Epithelial cell of esophagus (primary cell): ENCODE measurements at places on chromosomes 7 and 10.

DNA sequence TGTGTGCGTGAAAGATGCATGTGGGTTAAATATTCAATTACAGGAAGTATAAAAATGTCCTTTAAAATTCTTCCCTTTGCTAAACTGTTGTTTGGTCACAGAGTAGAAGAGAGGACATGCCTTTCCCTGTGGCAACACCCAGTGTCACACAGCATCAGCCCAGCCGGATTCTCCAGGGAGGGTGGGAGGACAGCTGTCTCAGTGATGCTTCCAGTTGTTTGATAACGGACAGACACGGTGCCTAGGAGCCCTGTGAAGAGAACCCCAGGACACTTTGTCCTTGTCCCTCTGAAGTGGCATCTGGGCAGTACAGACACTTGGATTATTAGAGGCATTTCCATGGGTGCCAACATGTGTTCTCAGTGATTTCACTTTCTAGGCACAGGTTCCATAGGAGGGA lies 306.6 kb upstream of the LRGUK start:
- DNase-seq: no peak

DNA sequence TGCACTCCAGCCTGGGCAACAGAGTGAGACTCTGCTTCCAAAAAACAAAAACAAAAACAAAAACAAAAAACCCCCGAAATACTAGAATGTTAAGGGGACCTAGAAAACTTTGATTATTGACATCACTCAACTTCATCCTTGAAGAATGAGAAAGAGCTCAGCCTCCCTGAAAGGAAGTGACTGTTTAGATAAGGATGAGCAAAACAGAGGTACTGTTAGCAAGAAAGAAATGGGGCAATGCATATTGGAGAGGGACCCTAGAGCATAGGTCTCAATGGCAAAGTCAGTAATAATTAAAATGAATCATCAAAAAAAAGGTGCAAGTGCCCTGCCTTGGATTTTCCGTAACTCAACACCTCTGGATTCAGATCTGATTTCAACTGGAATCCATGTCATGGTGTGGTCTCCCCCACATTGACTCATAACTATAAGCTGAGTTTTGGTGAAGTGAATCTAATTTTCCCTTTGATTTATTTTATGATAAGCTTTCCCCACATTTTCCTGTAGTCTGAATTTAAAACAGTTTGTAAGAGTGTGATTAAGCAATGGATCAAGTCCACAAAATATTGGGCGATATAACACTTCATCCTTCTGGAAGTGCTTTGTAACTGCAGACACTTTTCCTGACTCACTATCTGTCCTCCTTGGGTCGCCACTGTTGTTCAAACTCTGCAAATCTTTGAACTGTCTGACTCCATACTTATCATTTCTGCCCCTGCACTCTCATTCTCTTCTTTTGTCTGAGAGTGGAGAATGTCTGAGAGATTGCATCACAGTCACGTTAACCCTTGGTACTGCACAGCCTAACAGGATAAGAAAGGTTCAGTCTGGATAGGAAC lies 224.8 kb upstream of the LYZL1 start:
- no peak for DNase-seq

- DNase-seq: no peak
These were observed 91.2 kb upstream of the KCNIP2 start for GRCh38 chr10:101934686-101935305.

- DNase-seq: no peak
These were observed at the start of gene GPR26 for GRCh38 chr10:123666318-123667236. TSS of gene GPR26 (plus strand) at chr10:123666355. CDS start at chr10:123666408, 53 bp downstream.

DNA sequence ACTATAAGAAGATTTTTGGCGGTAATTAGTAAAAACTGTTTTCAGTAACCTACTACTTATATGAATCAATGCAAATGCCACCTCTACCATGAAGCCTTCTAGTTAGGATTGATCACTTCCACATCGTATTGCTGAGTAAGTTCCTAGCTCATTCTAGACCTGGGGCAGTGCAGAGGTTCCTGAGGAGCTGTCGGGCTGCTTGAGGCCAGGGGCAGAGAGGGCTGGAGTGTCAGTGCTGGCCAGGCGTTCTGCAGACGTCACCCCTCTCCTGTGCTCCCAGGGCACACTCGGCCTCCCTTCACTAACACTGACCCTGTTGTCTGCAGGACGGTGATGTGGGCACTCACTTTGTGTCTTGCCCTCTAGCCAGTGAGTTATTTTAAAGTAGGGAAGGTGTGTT lies 275.7 kb downstream of the CELF2 start:
- DNase-seq: no peak

DNA sequence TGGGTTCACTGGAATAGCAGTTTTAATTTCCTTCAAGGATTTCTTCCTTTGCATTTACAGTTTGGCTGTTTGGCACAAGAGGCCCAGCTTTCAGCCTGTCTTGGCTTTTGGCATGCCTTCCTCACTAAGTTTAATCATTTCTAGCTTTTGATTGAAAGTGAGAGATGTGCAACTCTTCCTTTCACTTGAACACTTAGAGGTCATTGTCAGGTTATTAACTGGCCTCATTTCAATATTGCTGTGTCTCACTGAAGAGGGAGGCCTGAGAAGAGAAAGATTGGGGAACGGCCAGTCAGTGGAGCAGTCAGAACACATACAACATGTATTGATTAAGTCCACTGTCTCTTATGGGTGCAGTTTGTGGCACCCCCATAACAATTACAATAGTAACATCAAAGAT lies 33.9 kb downstream of the PTTG1IP2 start:
- no peak for DNase-seq

- no peak for DNase-seq
These were observed 251.7 kb upstream of the CXCL12 start for GRCh38 chr10:44636625-44637024.

DNA sequence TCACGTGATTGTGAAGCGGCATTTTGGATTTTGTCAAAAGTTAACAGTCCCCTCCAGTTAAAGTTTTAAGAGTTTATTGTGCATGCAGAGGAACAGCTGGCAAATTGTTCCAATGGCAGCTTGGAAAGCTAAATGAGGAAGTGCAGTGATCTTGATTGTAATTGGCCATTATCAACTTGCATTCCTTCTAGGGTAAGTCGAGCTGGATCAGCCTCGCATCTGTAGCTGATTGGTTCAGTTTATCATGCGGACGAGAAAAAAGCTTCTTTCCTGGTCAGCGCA lies 566 bp downstream of the ZNF789 start:
- DNase-seq: peak; percentile 82

GRCh38 chr7:149715476-149715875 lies 57.9 kb downstream of the ZNF467 start:
- peak; percentile 19 for DNase-seq

DNA sequence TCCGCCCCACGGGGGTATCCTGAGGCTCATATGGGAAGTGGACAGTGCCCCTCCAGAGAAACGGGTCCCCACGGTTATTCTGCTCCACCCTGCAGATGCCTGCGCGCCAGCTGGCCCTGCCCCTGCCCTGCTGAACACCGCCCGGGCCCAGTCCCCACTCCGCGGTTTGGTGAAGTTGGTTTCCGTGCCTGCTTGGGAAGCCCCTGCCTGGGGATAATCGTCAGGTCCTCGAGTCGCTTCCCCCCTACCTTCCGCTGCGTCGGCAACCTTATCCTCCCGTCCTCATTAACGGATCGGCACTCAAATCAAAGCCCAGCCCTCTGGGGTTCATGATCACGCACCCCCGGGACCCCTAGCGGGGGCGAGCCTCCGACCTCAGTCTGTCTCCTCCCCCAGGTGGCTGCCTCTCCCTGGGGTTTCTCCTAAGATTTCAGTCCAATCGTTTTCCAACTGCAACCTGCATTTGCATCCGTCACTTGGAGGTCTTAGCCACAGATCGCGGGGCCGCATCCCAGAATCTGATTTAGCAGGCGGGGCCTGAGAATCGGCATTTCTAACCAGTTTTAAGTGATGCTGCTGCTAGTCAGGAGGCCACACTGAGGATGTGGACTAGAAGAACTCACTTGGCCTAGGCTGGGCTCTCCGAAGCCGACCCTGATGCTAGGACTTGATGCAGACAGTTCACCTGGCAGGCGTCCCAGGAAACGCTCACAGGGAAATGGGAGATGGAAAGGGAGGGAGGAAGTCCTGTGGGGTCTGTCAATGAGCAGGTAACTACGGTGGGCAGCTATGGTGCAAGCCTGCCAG lies 27.6 kb downstream of the WDR86 start:
- no peak for DNase-seq

DNA sequence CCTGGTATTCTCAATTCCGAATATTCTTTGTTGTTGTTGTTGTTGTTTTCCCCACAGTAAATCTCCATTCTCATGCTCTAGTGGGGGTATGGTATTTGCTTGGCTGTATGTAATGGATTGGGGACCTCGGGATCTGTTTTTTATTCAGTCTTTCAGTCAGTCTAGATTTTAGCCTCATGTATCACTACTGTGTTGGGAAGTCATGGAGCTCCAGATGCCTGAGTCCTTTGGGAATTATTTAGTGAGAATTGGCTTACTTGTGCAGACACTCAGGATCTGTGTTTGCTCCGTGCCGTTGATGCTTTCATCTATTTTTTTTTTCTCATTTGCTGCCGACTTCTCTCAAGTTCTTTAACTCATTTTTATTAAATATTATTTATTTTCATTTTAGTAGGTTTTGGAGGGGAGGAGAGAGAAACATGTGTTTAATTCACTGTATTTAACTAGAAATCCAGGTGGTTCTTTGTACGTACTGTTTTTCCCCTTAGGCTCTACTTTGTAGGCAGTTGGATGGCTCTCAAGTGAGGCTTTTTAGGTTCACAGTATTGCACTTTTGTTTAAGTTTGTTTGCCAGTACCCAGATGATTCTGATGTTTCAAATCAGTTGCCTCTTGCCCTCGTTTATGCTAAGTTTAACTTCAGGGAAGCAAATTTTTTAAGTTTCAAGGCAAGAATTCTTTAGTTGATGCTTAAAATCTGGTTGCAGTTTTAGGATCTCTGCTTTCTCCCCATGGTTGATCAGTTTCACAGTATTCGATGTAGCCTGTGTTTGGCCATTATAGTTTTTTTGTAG lies 36.9 kb downstream of the ZNRF2 start:
- no peak for DNase-seq

DNA sequence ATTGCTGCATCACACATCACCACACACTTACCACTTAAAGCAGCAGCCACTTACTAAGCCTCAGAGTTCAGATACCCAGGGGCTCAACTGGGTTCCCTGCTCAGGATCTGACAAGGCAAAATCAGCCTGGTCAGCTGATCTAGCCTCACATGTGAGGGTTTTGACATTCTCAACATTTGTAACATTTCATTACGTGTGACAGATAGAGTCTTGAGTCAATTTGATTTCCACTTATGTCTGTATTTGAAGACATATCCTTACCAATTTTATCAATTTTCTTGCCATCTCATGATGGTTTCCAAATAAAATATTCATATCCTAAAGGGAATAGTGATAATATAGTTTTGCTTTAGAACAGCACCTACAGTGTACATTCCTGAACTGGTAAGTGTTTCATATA lies 494.7 kb upstream of the PFKP start:
- no peak for DNase-seq

GRCh38 chr7:105878746-105879605 lies 2.6 kb upstream of the ATXN7L1 start:
- DNase-seq: no peak

DNA sequence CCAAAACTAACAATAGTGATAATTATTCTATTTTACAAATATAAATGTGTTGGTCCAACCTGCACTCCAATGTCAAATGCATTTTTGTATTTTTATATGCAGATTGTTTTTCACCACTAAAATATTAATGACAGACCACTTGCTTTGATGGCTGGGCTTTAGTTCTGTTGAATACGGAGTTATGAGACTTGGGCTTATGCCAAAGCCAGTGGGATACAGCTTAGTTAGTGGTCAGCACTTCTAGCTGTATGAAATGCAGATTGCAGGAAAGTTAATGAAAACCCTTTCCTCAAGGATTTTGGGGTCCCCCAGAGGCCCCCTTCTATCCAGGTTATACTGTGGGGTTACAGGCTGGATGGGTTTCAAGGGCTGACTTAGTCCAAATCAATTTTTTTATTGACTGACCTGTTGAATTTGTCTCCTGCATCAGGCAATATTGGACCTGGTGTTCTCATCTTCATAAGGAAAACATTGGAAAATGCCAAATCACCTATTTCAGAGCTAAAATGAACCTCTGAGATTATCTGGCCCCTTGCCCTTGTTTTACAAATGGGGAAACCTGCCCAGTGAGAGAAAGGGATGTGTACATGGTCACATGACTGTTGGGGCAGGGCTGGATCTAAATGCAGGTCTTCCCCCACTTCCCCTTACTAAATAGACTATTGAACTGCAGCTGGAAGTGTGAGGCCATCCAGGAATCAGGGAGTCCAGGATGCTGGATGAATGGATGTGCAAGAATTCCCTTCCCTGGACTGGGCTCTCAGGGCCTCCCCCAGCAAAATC lies 1085.3 kb downstream of the KCNMA1 start:
- no peak for DNase-seq

GRCh38 chr7:726084-726853 lies at the start of gene DNAAF5:
TSS of gene DNAAF5 (plus strand) at chr7:726699. CDS start at chr7:726721, 22 bp downstream.
- peak; percentile 88 for DNase-seq

- peak; percentile 92 for DNase-seq
These were observed 74.5 kb downstream of the BMPER start for GRCh38 chr7:33979807-33980355.

DNA sequence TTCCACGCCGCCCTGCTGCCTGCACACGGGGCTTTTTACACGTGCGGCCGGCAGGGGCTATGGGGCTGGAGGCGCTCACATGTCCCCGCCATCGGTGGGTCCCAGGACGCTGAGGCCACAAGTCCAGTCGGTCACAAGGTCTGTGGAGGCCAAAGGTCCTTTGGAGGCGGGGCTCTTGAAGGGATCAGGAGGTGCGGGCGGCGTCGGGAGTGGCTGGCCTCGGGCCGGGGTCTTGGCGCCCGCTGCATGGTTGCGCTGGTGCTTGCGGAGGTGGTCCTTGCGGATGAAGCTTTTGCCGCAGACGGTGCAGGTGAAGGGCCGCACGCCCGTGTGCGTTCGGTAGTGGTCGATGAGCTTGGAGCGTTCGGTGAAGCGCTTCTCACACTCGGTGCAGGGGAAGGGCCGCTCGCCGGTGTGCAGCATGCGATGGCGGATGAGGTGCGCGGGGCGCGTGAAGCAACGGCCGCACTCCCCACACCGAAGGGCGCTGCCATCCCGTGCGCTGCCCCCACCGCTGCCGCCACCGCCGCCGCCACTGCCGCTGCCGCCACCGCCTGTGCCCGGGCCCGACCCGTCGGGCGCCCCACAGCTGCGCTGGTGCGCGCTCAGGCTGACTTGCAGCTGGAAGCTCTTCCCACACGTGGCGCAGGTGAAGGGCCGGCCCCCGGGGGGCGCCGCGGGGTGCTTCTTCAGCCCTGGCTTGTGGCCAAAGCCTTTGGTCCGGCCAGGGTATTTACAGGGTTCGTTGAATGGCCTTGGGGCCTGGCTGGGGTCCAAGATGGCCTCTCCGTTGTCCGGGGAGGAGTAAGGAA lies 13.7 kb upstream of the ZNF777 start:
- no peak for DNase-seq

DNA sequence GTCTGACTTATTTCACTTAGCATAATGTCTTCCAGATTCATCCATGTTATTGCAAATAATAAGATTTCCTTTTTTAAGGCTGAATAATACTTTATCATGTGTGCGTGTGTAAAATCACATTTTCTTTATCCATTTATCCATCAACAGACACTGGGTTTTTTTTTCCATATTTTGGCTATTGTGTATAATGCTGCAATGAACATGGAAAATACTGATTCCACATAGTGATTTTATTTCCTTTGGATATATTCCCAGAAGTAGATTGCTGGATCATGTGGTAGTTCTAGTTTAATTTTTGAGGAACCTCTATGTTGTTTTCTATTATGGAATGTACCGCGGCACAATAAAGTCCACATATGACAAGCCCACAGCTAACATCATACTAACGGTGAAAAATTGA lies 180.1 kb downstream of the PON1 start:
- no peak for DNase-seq
